Fibroblast of upper back skin (primary cell): ENCODE measurements at places on chromosomes 5 and 9.

DNA sequence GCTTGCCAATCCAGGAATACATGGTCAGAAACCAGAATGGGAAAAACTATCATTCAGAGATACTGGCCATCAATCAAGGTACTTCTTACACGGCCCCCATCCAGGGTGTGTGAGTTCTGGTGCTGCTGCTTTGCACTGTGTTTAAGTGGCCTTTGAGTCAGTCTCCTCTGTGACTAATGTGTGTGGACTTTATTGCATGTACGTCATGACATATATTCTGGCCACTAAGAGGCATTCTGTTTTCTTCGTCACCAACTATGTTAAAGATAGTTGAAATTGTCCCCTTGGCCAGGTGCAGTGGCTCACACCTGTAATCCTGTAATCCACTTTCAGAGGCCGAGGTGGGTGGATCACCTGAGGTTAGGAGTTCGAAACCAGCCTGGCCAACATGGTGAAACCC is 8.5 kb downstream of the EXOSC3 start:
- no peak for DNase-seq

DNA sequence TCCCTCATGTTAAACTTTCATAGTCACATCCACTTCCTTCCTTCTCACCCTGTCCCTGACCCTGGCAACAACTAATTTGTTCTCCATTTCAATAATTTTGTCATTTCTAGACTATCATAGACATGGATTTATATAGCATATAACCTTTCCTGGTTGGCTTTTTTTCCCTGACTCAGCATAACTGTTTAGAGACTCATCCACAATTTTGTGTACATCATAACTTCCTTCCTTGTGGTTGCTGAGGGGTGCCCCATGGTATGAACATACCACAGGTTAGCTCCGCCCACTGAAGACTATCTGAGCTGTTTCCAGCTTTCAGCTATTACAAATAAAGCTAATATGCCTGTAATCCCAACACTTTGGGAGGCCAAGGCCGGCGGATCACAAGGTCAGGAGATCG is 137.3 kb downstream of the PHF2 start:
- no peak for DNase-seq

GRCh38 chr5:134397196-134397595 is 14.5 kb downstream of the CDKN2AIPNL start:
- no peak for DNase-seq

DNA sequence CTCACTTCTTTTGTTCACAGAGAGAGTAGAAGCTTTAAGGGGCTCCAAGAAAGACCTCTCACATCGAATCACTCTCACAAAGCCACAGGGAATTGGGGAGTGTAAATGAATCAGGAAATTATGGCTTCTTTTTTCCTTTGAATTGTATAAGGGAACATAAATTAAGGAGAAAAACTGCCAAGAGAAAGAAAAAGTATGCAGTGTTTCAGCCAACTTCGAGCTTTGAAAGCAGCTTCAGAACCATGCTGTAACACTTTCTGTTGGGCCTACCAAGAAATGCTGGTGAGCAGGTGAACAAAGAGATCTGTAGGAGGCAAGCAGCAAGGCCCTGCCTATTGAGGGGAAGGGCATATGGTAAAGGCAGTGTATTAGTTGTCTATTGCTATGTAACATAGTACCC is 33.4 kb upstream of the CTNNA1 start:
- DNase-seq, result no peak

GRCh38 chr9:110319781-110320492 is 17.7 kb downstream of the TXNDC8 start:
- DNase-seq, result no peak

GRCh38 chr5:38291355-38291754 is 33.0 kb downstream of the EGFLAM start:
- DNase-seq, result no peak

DNA sequence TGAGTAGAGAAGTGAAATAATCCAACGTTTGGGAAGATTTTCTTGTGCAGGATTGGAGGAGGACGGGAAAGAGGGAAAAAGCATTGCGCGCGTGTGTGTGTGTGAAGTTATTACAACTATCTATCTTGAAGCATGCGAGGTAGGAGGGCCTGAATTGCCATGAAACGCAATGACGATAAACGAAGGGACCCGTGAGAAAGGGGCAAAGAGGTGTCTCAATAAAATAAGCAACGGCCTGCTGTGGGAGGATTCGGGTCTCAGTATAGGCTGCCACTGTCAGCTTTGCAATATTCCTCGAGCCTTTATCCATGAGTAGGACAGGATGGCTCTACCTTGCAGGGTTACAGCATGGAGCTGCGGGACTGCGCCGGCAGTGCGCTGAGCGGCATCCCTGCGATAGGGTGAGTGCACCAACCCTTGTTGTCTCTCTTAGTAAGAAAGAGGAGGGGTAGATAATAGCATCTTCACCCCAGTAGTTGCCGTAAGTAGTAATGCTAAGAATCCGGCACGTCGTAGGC is 631 bp upstream of the RCL1 start:
- no peak for DNase-seq

DNA sequence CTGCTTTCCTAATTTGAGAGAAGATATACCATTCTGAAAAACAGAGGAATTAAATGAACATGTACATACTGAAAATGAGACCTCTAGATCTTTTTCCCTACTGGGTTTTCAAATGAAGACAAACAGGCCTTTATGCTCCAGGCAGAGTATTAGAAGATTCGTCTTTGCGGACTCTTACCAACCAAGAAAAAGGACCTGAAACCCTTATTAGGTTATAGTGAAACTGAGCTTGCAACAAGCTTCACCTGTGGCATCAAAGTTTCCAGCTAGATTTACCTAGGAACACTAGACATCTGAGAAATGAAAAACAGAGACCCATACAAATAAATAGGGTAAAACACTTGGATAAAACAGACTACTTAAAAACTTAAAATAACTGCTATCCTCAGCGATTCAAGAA is 46.3 kb downstream of the SMIM15 start:
- DNase-seq, result no peak

DNA sequence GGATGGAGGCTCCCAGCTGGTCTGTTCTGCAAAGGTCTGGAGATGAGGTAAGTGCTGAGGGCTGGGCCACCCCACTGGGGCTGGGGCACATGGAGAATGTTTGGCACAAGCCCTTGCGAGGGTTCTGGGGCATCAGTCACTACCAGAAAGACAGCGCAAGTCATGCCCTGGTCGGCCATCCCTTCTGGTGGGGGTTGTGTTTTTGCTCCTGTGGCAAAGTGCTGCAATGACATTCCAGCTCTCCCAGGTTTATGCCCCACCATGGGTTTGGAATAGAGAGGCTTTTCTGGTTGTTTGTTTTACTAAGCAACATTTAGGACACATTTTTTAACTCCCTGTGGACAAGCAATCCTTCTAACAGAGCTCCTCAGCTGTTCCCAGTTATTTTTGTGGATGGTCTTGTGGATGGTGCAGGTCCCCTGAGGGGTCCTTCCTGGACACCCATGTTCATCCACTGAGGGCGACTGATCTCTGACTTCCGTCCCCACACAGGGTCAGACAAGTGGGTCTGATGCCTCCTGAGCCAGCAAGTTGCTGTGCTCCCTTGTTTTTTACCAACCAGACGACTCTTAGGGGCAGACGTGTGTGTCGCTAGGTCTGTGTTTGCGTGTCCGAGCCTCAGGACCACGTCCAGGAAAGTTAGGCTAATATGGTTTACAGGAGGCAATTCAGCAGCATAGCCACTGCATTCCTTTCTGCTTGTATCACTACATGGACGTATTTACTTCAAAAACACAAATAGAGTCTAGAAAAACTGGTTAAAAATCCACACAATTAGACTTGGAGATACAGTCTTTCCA is 64.9 kb upstream of the ECM2 start:
- DNase-seq, result peak; percentile 56

DNA sequence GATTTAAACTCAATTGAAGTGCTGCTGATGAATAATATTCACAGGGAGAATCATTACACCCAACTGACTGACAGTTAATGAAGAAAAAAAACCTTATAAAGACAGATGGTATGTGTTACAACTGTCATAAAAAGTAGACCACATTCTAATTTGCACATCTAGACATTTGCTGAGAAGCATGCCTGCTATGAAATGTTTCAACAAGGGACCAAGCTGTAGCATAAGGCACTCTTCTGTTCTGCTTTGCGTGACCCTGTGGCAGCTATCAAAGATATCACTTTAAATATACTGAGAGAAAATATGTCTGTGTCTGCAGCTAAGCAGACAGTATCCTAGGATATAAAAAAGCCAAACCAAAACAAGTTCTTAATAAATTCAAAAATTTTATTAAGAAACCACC is 153.7 kb downstream of the TMEM232 start:
- DNase-seq, result no peak

GRCh38 chr5:95783661-95784060 is 38.9 kb downstream of the GLRX start:
- DNase-seq, result no peak

DNA sequence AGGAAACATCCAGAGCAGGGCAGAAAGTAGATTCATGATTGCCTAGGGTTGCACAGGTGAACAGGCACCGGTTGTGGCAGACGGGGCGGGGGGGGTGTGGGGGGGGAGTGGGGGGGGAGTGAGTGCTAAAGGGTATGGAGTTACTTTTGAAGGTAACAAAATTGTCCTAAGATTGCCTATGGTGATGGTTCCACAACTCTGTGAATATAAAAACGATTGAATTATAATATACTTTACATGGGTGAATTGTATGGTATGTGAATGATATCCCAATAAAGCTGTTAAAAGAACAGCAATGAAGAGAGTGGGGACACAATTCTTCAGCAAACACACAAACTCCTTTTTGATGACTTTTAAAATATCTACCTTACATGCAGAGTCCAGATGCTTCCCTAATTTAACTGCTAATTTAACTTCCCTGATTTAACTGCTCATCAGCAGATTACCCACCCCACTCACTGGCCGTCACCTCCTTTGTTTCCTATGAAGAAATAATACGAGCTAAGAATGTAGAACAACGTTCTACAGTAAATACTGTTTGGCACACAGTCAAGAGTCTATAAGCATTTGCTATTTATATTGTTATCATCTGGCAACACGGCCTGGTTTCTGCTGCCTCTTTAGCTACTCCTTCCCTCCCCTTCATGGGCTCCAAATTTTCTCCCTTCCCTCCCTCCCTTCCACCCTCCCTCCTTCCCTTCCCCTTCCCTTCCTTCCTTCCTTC is 83.5 kb downstream of the PTCH1 start:
- no peak for DNase-seq

DNA sequence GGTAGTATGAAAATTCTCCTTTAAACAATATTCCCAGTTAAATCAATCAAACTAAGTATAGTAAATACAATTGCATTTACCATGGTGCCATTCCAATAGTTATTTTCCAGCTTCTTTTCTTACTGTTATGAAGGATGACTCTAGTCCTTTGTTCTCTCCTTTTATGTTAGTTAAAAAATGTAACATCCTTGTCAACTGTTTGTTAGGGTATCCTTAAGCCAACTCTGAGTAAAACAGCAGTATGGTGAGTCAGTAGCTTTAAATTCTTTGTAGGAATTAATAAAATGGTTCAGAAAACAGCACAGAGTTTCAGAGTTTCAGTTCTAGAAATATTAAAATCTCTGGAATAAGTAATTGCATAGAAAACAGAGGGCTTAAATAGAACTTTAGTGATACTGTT is 384.4 kb downstream of the MTRR start:
- DNase-seq, result no peak

- DNase-seq, result peak; percentile 77
These were observed 4.5 kb downstream of the ROR2 start for GRCh38 chr9:91945277-91946085.

GRCh38 chr9:133129001-133129795 is 8.2 kb upstream of the RALGDS start:
- DNase-seq, result no peak

GRCh38 chr5:143488381-143488780 is 84.9 kb upstream of the NR3C1 start:
- DNase-seq, result no peak

DNA sequence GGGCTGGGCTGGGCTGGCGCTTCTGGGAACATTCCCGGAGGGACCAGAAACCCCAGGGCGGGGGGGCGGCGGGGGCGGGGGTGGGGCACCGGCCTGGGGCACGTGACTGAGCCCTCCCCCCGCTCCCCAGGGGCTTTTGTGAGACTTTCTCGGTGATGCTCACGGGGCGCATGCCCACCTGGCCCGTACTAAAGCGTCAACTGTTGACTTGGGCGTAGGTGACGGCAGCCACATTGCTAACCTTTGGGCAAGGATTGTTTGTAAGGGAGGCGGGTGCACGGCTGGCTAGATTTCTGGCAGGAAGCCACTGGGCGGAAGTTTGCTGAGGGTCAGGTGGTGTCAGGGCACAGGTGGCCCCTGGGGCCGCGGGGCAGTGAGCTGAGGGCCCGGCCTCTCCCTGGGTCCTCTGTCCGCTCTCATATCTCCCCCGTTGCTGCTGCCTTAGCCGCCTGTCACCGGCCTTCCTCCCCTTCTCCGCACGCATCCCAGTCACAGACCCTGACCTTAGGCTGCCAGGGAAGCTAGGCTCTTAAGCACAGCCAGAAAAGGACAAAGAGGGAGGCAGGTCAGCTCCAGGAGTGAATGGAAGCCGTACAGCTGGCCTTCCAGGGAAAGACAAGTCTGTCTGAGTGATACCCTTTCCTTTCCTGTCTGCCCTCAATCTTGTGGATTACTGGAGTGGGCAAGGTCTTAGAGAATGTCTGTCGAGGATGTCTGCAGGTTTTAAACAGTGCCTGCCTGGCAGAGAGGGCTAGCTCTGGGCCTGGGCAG is 812 bp downstream of the CACFD1 start:
- peak; percentile 31 for DNase-seq

GRCh38 chr5:8156706-8157105 is 287.8 kb downstream of the MTRR start:
- DNase-seq, result no peak

GRCh38 chr5:151378616-151379015 is 31.3 kb upstream of the SLC36A2 start:
- DNase-seq, result no peak

GRCh38 chr9:23545728-23546127 is 280.3 kb downstream of the ELAVL2 start:
- no peak for DNase-seq

DNA sequence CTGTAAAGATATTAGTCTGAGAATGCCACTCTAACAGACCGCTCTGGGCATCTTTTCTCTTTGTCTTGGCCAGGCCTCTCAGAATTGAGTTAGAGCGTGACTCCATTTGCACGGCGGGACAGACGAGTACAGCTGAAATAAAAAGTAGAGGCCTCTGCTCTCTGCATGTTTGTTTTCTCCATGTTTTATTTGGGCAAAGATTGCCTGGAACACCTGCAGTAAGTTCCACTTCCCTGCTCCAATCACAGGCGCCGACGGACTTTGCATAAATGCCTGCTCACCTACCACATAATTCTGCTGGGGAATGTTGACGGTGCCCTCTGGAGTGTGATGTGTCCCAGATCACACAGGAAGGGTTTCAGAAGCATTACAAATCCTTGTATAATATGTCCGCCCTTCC is 10.6 kb downstream of the SPOCK1 start:
- no peak for DNase-seq

GRCh38 chr5:172505403-172505759 is 51.1 kb upstream of the SH3PXD2B start:
- DNase-seq, result no peak

DNA sequence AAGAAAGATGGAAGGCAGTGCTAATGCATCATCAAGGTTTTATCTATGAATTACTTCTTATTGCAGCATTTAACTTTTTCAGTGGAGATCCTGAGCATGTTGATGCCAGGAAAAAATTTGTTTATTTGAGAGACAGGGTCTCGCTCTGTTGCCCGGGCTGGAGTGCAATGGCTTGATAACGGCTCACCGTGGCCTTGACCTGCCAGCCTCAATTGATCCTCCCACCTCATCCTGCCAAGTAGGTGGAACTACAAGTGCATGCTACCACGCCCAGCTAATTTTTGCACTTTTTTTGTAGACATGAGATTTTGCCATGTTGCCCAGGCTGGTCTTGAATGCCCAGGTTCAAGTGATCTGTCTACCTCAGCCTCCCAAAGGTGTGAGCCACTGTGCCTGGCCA is 47.2 kb downstream of the AOPEP start:
- DNase-seq, result no peak

- no peak for DNase-seq
These were observed 201.8 kb downstream of the DRD1 start for GRCh38 chr5:175242207-175242606.
